ENCODE measurements at places on chromosomes 1 and 21.

GRCh38 chr21:42098957-42099505 lies 27.9 kb downstream of the UMODL1 start:
- DNase-seq = no peak

- no peak for DNase-seq
Observed at GRCh38 chr1:22953740-22954141, 18.9 kb downstream of the LACTBL1 start.

GRCh38 chr21:33977721-33978369 lies 62.2 kb upstream of the ATP5PO start:
- no peak for DNase-seq

DNA sequence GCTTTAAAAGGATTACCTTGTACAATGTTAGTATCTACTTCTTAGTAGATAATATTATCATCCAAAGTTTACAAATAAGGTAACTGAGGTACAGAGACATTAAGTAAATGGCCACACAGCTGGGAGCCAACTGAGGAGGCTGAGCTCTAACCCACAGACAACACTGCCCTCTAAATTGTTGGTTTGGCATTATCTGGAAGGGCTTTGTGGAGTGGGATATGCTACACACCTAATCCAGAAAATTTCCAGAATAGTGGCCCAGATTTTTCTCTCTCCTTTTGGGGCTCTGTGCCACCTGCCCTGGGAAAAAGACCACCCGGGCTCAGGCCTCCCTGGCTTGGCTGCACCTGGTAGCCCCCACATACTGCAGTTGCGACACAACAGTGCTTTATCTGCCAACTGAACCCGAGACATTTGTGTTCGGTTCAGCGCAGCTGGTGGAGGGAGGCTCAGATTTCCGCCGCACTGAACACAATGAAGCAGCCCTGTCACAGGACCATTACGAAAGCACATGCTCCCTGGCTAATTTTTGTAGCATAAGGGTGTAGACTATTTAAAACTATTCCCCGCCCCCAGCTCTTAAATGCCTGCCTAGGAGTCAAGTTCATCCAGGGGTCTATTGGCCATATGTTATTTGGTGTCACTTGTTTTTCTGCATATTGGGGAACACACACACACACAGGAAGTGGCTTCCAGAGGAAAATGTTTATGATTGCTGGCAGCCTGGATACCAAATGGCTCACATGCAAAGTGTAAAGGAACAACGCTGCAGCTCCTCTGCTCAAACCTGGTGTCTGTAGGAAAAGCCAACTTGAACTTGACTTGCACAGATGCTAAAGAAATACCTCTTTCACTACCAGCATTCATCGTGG lies 92.3 kb upstream of the ESRRG start:
- DNase-seq = no peak

- DNase-seq = no peak
Observed at GRCh38 chr1:95431235-95431634, 197.2 kb downstream of the RWDD3 start.

GRCh38 chr1:107145637-107146036 lies 4.8 kb downstream of the NTNG1 start:
- no peak for DNase-seq

DNA sequence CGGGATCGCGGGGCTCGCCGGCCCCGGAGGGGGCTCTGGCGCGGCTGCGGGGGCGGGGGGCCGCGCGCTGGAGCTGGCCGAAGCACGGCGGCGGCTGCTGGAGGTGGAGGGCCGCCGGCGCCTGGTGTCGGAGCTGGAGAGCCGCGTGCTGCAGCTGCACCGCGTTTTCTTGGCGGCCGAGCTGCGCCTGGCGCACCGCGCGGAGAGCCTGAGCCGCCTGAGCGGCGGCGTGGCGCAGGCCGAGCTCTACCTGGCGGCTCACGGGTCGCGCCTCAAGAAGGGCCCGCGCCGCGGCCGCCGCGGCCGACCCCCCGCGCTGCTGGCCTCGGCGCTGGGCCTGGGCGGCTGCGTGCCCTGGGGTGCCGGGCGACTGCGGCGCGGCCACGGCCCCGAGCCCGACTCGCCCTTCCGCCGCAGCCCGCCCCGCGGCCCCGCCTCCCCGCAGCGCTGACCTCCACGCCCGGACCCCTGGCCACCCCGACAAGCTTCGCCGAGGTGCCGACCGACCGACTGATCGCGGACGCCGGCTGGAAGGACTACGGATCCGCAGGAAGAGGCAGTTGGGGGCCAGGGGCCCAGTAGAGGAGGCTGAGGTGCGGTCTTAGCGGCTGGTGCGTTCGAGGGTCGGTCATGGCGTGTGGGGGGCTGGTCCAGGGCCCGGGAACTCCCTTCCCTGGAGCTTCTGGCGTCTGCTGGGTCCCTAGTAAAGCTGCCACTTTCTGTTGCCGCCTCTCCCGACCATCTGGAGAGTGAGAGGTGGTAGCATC lies 711 bp downstream of the TRNP1 start:
- no peak for DNase-seq

All from NCI-H187 treated with DMSO at 0.1 percent for 48 hours (cell line).